Glutamatergic neuron (in vitro differentiated cells): ENCODE measurements at places on chromosomes 3 and 15. TPM values are rescaled to one million over a fixed set of nuclear protein-coding genes. Genes with fewer than 3 reads are reported as not detected.

GRCh38 chr3:62531981-62532380 lies 158.6 kb upstream of the FEZF2 start:
- no peak for DNase-seq

DNA sequence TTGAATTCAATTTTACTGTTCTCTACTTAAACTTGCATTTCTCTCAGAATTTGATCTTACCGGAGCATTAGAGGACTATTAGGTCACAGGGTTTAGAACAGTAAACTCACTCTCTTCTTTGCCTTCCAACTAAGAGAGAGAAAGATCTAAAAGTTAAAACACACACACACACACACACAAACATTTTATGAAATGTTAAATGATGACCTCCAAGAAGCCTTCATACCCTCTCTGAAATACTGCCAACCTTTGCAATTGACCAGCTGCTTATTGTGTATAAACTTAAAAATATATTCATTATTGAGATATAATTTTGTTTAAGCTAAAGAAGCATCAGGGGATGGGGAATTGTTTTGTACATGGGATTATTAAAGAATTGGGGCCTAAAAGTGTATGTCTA lies 15.5 kb upstream of the NR2F2 start:
- no peak for DNase-seq

DNA sequence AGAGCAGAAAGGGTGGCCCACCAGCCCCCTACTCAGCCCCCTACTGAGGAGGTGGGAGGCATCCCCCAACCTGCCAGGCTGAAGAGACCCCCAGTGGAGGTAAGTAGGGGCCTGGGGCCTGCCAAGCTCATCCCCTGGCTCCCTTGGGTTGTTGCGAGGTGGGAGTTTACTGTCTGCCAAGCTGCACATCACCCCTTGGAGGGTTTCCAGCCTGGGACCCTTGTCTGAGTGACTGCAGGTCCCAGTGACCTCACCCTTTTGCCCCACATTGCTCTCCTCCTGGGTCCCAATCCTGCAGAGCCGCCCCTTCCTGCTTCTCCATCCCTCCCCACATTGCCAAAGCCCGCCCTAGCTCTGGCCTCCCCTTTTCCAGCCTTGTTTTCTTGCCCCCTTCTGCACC lies 1.0 kb upstream of the ALS2CL start:
- DNase-seq, result no peak

- no peak for DNase-seq
These were observed 122.5 kb upstream of the SPRED1 start for GRCh38 chr15:38130205-38130567.

DNA sequence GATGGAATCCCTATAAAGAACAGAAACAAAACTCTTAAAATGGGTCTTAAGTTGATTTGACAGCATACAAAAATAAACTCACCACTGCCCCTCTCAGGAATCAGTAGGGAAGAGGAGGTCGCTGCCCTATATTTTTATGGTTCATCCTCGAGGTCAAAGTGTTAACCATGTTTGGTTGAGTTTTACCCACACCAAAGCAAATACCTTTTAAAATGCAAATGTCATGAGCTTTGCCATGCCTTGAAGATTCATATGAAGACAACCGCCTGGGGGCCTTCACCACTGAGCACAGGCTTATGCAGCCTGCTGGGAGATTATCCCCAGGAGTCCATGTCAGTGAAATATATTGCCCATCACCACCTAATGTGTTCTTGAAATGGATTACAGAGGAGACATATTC lies 66.1 kb downstream of the GLB1 start:
- DNase-seq, result no peak

- no peak for DNase-seq
These were observed 28.7 kb upstream of the ZNF148 start for GRCh38 chr3:125403789-125404188.

SHC4 gene
- total RNA-seq, result 4.4 TPM

B3GNT5 gene
- total RNA-seq, result 2.9 TPM

XIRP1 gene
- 0.34 TPM for total RNA-seq

P3H2 gene
- total RNA-seq, result 28.6 TPM

AHSG gene
- total RNA-seq, result not detected

ISL2 gene
- total RNA-seq, result 78.7 TPM

NME9 gene
- 0.47 TPM for total RNA-seq

DGKG gene
- 24.1 TPM for total RNA-seq
